ENCODE measurements at places on chromosomes 5 and 9.

- DNase-seq = no peak
Measured at GRCh38 chr5:155850370-155850769, 476.6 kb upstream of the SGCD start.

DNA sequence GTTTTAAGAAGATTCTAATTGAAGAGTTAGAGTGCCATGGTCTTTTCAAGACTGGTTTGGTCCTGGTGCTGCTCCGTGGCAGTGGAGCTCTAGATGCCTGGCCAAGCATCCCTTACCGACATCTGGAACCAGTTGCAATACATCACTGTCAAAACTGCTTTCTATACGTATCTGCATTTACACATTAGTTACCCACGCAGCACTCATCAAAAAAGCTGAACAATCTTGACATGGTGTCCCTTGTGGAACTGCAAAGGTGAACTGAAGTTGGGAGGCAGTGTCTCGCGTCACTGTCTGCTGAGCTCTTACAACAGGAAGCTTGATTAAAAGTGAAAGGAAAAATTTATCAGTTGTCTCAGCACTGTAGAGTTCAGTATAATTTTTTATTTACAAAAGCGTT is 82.6 kb downstream of the PBX3 start:
- DNase-seq = no peak

GRCh38 chr9:123798195-123798594 is 131.7 kb downstream of the DENND1A start:
- no peak for DNase-seq

DNA sequence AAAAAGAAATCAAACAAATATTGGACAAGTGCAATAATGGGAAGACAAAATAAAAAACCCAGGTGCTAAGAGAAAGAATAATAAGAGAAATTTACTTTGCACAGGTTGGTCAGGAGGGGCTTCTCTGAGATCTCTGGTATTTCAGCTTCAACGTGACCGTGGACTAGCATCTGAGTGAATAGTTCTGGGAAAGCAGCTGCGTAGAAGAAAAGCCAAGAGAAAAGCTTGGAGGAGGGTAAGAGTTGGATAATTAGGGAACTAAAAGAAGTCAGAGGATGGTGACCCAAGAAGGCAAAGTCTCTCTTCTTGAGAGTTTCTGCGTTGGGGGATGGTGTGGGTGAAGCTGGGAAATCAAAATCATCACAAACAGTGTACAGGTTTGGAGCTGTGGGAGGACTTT is 41.6 kb downstream of the YIPF5 start:
- DNase-seq = no peak

- DNase-seq = no peak
Measured at GRCh38 chr5:135027266-135027696, 6.7 kb downstream of the PITX1 start.

GRCh38 chr9:68721666-68722330 is 16.8 kb downstream of the PIP5K1B start:
- DNase-seq = no peak

- no peak for DNase-seq
Measured at GRCh38 chr5:83721953-83722901, 1.6 kb upstream of the HAPLN1 start.

DNA sequence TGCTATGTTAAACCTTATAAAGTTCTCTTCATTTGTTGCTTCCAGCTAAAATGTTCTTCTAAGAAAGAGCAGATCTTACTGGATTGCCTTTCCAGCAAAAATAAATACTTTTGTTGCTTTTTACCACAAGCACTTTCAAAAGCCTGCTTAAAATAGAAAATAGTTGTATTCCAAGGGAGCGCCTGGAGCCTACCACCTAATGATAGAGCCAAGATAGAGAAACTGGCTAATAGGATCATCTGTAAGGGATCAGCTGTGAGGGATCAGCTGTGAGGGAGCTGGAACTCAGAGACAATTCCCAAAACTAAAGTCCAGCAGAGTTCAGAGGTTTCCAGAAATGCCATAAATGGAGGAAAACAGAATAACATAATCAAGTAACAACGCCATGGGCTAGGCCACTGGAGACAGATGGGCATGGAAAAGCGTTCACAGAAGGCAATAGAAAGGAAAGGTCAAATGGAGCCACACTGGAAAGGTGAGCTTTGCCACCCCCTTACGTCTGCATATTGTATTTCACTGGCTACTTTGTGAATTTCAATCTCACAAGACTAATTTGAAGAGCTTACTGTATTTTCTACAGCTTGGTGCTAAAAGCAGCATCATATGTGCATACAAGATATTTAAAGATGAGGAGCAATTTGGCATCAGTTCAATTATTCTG is 140.6 kb upstream of the TLE4 start:
- no peak for DNase-seq

- no peak for DNase-seq
Measured at GRCh38 chr5:118553662-118554061, 434.7 kb downstream of the DTWD2 start.

Data from stimulated activated CD4-positive, alpha-beta T cell treated with anti-CD3 and anti-CD28 coated beads, Interleukin-12 subunit alpha, Interleukin-12 subunit beta, amount 100 ng/mL, for 24 hours (primary cell).